Ammon's horn (tissue), 1 donor: ENCODE measurements at places on chromosomes 3 and 15.
A peak's percentile ranks its signal among the peaks of the same experiment; 100 is the strongest.

DNA sequence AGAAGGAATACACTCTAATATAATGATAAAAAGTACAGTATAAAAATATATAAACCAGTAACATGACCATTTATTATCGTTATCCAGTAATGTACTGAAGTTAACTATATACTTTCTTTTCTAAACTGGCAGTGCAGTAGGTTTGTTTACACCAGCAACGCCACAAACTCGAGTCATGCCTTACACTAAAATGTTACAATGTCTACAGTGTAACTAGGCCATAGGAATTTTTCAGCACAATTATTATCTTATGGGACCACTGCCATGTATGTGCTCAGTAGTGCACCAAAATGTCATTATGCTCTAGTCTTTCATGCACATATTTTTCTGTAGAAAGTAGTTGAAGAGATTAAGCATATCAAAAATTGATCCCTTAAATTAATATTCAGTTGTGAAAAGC is 609.8 kb upstream of the BCHE start:
- DNase-seq: no peak

- peak; percentile 29 for DNase-seq
Observed at GRCh38 chr3:47347217-47347801, 33.5 kb upstream of the PTPN23 start.

DNA sequence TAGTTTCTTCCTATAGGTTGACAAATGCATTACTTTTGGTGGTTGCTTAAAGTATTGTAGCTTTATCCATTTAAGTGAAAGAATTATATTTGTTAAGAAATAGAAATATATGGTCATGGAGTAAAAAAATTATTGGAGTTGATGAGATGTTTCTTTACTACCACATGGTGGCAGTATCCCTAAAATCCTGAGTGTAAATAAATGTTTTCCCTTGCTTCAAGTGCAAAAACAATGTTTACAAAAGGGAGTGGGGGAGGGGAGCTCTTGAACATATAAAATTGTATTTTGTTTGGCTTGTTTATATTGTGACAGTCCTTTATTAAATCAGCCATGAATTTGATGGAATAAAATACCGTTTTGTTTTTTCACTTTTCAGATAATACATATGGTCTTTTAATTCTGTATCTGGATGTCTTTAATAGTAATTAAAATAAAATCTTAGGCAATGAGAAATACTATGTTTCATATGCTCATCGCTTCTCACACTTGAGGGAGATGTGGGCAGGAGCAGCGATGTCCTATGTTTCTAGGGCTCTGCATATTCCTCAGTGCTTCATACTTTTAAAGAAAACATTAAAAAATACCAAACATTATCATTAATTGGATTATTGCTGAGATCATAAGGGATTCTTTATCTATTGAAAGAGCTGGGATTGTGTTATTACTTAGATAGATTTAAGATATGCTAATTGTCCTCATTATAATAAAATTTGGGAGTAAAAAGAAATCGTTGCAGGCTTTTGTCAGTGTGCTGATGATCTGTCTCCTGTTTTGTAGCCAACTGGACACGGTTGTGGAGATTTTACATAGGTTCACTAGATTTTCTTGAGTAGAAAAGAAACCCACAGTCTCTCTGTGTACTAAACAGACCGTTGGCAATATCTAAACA is 349.7 kb downstream of the TUSC7 start:
- DNase-seq: peak; percentile 68

DNA sequence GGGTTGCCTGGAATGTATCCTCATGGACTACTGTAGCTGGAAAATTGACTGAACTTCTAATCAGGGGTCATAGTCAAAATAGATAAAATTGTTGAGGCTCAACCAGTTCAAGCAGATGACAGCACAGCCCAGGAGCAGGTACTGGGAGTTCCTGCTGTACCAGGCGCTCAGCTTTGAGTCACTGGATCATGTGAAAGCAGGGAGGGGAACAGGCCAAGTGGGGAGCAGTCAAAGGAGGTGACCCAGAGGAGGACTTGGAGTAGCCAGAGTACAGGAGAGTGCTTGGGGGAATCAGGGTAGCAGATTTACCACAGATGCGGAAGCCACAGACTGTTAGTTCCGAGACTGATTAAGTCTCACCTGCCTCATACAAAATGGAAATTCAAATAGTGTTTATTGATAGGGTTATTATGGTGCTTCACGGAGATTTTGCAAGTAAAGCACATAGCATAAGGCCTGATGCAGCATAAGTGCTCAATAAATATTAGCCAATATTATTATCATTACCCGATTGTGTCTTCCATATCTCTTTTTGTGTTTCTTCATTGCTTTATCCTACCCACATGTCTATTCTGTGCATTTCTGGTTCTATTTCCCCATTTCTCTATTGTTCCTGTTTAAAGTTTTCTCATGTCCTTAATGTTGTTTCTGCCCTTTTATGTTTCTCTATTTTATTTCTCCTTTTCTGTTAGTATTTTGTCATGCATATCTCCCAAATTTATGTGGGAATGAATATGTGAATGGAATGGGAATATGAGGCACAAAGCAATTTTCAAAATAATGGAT is 369.2 kb upstream of the MCTP2 start:
- DNase-seq: peak; percentile 19

GRCh38 chr3:193165431-193166120 is 75.4 kb upstream of the PLAAT1 start:
- DNase-seq: no peak

- no peak for DNase-seq
Observed at GRCh38 chr3:187669675-187670504, at the start of gene SST. Gene SST, minus strand, starts transcription at chr3:187670394. Its CDS starts 103 bp downstream, at chr3:187670291.

- DNase-seq: peak; percentile 22
Observed at GRCh38 chr3:27224197-27224596, 145.0 kb downstream of the NEK10 start.

GRCh38 chr3:169600732-169601131 is 62.8 kb downstream of the MECOM start:
- DNase-seq: no peak

- no peak for DNase-seq
Observed at GRCh38 chr15:57730876-57731275, 24.4 kb downstream of the POLR2M start.

DNA sequence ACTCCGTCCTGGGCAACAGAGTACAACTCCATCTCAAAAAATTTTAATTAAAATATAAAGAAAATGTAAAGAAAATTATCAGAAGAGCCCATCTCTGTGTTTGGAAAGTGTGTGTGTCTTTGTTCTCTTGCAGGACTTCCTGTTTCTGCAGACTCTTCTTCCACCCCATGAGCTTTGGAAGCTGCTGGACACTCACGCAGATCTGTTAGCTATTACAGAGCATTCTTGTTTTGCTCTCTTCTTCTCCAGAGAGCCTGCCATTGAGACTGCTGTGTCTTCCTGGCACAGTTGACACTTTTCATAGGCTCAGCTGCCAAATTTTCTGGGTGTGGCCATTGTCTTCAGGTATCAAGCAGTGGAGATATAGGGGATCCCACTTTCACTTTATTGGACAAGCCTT is 6.0 kb upstream of the CCR8 start:
- no peak for DNase-seq

- no peak for DNase-seq
Observed at GRCh38 chr3:101102678-101103296, 109.6 kb upstream of the ABI3BP start.

DNA sequence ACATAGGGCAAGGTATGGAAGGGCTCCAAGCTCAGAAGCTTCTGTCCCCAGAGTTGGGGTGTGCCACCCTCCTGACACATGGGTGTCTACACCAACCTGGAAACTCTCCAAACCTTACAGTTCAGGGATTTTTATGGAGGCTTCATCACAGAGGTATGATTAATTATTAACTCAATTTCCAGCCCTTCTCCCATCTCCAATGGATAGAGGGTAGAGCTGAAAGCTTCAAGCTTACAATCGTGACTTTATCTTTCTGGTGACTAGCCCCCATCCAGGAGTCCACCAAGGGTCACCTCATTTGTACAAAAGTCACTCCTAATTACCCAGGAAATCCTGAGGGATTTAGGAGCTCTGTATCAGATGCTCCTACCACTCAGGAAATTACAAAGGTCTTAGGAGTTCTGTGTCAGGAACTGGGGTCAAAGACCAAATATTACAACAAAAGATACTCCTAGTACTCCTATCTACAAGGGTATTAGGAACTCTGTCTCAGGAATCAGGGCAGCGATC is 62.7 kb downstream of the TFDP2 start:
- no peak for DNase-seq

DNA sequence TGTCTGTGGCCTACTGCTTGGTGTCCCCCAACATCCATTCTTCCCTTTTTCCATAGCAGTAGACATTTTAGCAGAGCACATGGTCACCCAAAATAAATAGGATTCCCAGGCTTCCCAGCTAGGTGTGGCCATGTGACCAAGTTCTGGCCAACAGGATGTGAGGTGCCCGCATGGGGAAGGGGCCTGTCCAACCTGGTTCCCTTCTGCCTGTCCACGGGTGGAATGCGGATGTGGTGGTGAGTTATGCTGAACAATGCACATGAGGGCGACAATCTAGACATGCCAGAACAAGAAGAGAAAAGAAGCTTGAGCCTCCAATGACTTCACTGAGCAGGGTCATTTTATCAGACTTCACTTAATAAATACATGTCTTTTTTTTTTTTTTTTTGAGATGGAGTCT is 77.6 kb upstream of the DLG1 start:
- DNase-seq: no peak
